Activated T-helper 1 cell treated with Interleukin-2 at 50 U/mL for 16 hours (primary cell): ENCODE measurements at places on chromosomes 5 and 9.

DNA sequence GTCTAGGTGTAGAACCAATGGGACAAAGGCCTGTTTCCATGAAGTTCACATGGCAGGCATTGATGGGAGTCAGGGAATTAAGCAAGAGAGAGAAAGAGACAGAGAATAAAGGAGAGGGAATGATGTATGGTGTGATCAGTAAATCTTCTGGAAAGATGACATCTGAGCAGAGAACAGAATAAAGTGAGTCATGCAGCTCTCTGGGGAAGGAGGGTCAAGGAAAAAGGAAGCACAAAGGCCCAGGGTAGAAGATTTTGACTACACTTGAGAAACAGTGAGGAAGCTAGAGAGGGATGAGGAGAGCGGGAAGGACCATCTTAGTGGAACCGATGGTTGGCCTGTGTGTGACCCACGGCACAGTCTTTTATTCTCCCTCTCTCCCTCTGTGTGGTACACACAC lies 425.9 kb downstream of the SPOCK1 start:
- DNase-seq = no peak

GRCh38 chr5:67245259-67245846 lies 48.8 kb upstream of the CD180 start:
- DNase-seq = no peak

DNA sequence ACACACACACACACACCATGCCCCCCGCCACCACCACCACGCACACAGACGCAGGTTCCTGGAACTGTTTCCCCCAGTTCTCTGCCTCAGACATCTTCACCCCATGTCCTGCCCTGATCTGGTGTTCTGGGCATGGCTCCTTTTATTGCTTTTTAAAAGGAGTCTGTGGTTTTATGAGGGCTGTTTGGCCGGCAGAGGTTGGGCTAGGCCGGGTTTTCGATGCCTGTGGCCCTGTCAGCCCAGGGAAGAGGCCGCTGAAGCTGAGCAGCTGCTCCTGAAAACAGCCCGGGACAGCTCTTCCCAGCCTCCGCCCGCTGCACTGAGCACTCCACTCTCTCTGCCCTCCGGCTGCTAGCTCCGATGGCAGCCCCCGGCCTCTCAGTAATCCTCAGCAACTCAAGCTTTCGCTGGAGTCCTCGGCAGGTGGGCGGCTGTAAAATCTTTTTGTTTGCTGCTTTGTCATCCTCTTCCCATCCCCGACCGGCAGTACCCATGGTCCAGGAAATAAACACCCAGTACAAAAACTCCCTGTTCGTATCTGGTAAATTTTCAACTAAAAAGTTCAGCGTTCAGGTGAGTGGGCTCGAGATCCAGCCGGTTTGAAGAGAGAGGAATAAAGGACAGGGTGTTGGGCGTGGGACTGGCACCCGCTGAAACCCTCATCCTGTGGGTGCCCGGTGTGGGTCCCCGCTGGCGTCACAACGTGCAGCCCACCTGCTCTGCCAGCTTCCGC lies 103.0 kb upstream of the ERCC6L2 start:
- no peak for DNase-seq

DNA sequence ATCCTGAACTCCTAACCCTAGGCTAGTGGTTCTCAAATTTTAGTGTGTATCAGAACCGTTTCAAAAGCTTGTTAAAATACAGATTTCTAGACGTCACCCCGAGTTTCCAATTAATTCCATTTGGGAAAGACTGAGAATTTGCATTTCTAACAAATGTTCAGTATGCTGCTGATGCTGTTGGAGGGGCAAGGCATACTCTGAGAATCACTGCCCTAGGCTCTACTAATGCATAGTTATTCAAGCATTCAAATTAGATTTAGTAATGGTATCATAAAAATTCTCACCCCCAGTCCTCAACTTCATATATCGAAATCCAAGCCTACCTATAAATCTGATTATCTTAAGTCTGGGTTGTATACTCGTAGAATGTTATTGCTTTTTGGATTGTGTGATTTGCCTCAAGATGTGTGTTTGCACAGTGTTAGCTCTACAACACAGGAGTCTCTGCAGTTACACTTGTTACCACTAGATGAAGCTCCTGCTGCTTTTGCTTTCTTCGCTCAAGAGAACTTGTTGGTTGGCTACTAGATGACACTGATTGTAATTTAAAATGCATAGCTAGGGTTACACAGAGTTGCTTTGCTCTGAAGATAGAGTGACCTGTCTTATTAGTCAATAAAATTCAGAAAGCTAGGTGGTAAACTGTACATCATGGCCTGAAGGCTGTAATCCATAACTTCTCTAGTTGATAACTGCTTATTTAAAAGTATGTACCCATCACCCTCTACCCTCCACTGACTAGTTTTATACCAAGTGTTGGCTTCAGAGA lies 7.5 kb upstream of the ERAP2 start:
- no peak for DNase-seq

GRCh38 chr9:130026583-130027340 lies 16.2 kb downstream of the FNBP1 start:
- no peak for DNase-seq

DNA sequence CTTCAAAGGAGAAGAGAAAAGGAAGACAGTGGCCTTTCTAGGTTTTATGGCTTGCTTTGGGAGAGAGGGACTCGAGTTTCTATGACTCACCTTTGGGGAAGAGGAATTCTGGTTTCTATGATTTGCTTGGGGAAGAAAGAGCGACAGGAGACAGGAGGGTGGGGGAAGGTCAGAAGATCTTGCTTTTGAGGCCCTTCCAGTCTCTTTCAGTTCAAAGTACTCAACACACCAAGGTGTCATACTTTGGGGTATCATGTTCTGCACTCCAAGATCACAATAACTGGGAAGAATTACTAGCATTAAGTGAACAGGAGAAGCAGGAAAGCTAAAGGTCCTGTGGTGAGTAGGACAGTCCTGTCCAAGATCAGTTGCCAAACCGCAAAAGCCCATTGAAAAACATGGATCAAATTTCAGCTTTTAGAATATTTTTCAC lies 324.5 kb downstream of the ARHGEF28 start:
- DNase-seq = no peak

DNA sequence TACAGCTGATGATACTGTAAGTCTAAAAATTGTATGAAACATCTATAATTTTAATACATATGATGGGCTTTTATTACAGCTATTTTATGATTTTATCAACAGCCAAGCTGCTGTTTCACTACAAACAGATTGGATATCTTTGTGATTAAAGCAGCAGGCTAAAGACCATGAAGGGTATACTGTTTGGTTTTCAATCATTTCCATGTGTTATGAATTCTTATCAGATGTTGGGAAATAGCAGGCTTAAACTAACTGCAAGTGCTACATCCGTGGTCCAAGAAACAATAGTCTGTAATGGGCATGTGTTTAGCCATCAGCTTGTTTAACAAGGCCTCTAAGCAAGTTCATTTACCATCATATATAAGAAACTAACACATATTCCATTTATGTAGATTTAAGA lies 107.5 kb downstream of the CWC27 start:
- no peak for DNase-seq

DNA sequence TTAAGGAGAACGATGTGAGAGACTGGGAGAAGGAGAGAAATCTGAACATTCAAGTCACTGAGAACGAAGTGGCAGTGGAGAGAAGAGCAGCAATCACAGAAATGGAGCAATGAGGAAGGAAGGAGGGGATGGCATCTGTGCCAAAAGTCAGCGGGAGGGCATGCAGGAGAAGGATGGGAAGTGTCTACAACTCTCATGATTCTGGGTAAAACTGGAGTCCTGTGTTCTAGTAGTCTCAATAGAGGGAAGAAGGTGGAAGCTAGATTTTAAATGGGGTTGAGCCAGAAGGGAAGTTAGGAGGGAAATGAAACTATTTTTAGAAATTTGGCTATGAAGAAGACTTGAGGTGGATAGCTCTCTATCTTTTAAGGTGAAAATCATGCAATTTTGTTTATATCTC lies 39.1 kb upstream of the SPATA31C2 start:
- no peak for DNase-seq
